Amygdala (tissue), 56 donors: ENCODE measurements at places on chromosomes 12 and 14.

GRCh38 chr12:44369998-44370397, 506.1 kb downstream of the NELL2 start:
- DNase-seq, result no peak

DNA sequence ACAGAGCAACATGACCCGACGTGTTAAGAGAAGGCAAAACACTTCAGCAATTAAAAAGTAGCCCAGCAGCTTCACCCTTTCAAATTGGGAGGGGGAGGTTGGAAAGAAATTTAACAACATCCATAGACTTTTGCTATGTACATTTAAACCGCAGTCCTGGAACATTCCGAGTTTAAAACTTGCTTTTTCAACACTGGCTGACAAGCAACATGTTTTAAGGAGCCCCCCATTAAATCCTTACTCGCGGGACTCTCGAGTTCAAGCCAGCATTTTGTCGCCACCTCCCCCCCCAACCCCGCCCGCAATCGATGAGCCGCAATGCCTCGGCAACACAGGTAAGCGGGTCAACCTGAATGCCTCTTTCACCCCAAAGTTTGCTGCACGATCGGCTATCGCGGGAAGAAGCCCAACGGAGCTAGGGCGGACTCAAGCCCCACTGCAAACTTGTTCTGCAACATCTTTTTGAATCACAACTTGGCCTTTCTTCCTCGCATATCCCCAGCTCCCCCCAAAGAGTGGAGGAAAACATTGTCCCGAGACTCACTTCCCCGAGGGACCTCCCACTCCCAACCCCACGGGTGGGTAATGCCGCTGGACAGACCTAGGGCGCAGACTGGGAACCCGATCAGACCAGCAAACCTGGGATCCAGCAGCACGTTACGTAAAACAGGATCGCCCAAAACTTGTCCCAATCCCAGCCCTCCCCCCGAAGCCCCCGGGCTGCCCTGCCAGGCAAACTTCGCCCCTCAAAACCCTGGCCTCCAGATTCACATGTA, 777 bp downstream of the ZFP36L1 start:
- DNase-seq, result no peak

DNA sequence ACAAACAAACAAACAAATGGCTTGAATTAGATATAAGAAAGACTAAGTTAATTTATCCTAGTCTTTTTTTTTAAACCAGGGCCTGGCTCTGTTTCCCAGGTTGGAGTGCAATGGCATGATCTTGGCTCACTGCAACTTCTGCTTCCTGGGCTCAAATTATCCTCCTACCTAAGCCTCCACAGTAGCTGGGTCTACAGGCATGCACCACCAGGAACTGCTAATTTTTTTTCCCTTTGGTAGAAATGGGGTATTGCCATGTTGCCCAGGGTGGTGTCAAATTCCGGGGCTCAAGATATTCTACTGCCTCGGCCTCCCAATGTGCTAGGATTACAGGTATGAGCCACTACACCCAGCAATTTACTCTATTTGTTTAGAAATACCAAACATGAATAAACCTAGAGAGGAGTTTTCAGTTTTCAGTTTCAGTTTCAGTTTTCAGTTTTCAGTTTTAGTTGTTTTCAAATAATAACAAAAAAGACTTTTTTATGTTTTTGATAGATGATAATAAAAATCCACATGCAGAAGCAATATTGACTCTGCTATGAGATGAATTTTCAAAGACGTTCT, 817.0 kb downstream of the FLRT2 start:
- no peak for DNase-seq

- no peak for DNase-seq
Measured at GRCh38 chr12:117583677-117584225, 222.3 kb upstream of the NOS1 start.

GRCh38 chr12:131950182-131950913, 606 bp downstream of the EP400 start:
- DNase-seq, result no peak

- no peak for DNase-seq
Measured at GRCh38 chr12:65415826-65416225, 137.3 kb downstream of the MSRB3 start.

DNA sequence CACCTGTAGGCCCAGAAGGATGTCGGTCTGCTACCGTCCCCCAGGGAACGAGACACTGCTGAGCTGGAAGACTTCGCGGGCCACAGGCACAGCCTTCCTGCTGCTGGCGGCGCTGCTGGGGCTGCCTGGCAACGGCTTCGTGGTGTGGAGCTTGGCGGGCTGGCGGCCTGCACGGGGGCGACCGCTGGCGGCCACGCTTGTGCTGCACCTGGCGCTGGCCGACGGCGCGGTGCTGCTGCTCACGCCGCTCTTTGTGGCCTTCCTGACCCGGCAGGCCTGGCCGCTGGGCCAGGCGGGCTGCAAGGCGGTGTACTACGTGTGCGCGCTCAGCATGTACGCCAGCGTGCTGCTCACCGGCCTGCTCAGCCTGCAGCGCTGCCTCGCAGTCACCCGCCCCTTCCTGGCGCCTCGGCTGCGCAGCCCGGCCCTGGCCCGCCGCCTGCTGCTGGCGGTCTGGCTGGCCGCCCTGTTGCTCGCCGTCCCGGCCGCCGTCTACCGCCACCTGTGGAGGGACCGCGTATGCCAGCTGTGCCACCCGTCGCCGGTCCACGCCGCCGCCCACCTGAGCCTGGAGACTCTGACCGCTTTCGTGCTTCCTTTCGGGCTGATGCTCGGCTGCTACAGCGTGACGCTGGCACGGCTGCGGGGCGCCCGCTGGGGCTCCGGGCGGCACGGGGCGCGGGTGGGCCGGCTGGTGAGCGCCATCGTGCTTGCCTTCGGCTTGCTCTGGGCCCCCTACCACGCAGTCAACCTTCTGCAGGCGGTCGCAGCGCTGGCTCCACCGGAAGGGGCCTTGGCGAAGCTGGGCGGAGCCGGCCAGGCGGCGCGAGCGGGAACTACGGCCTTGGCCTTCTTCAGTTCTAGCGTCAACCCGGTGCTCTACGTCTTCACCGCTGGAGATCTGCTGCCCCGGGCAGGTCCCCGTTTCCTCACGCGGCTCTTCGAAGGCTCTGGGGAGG, at the start of gene LTB4R:
LTB4R (plus strand) TSS at position 857 of the 959 bp plus-strand sequence. CDS start 4,150 bp downstream, outside the sequence.
- peak; percentile 60 for DNase-seq

- no peak for DNase-seq
Measured at GRCh38 chr12:65155784-65156183, 13.6 kb upstream of the LEMD3 start.

DNA sequence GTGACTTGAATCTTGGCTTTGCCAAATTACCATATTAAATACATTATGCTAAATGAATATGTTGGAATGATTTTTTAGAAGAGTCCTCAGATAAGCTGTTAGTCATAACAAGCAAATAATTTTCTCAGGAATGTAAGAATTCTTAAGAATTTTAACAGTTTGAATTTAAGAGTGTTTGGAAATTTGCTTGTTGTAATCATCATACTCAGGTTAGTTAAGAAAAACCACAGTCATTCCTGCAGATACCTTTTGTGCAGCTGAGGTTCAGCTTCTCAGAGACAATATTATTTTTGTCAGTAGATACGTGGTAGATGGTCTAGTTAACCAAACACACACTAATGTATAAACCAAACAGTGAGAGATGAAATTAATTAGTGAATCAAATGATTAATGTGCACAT, 8.9 kb downstream of the WNK1 start:
- no peak for DNase-seq

DNA sequence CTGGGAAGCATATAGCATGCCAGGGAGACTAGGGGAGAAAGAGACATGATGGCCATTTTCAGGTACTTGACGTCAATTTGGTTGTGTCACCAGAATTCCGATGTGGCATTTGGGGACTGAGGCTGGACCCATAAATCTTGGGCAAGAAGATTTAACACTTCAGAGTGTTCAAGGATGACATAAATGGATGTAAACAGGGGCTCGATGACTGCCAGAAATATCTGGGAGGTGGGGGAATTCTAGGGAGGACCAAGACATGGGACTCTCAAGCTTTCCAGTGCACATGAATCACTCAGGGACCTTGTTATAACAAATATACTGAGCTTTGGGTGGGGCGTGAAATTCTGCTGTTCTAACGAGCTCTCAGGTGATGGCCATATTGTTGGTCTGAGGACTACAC, 17.8 kb downstream of the HAL start:
- no peak for DNase-seq

DNA sequence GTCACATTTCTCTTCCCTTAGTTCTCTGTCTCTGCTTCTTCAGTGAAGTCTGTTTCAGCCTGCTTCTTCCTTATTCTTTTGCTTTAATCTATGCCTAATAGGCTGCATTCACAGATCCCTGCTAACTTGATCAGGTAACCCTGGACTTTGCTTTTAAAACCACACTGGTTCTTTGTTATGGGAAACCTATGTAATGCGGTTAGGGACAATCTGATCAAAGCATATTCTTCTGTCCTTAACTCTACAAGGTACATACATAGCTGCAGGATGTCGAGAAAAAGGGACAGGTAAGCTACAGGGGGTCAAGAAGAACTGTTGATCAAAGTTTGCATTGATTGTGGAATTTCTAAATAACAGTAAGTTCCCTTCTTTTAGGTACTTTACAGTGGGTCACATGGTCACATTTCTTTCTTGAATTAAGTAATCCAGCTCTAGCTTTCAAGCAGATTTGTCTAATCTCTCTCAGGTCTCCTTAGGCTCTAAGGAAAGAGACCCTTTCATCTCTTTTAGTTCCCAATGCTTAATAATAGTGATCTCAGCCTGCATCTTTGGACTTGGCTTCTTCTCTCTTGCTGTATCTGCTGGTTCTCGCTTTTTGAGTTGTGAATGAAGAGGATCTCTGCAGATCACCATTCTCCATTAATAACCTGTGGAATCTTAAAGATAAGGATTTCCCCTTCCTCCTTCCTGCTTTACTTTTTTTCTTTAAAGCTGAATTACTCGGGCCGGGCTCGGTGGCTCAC, 3.8 kb downstream of the COPZ1 start:
- no peak for DNase-seq

- no peak for DNase-seq
Measured at GRCh38 chr12:52319097-52319496, 2.1 kb downstream of the KRT83 start.

DNA sequence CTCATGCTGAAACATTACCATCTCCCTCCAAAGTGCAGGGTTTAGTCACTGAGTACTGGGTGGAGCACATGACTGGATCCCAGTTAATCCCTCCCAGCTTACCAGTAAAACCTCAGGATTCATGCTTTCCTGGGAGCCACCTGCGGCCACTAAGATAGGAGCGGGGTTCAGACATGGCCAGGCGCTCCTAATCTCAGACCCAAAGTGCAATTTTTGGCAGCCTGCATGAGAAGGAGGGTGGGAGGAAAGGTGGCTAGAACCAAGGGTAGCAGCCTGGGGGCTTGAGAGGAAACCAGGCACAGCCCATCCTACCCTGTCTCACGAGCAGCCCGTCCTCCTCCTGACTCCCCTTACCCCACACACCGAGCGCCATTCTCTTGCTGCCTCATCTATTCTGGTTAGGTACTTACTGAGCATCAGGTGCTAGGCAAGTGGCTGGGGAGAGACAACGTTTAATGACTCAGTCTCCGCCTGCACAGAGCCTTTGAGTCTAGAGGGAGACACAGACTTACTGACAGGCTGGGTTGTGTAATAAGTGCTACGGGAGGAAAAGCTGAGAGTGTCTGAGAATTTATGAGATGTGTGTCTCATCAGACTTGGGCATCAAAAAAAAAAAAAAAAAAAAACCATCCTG, 9.9 kb downstream of the GPRC5A start:
- DNase-seq, result peak; percentile 8

GRCh38 chr14:104928391-104929133, 3.9 kb downstream of the PLD4 start:
- DNase-seq, result no peak

DNA sequence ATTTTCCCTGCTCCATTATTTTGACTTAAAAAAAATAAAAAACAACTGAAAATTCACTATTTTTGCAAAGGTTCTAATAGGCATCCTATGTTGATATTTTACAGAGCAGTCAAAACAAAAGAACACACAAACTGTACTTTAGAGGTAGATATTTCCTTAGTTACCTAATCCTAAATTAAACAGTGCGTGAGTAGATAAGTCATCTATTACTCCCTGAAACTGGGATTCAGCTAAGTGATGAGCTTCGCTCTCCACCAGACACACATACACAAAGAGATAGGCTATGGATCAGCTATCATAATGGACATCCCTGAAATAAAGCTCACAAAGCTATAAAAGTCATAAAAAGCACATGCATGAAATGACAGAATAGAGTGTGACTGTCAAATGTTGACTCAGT, 398.7 kb downstream of the SOX5 start:
- no peak for DNase-seq

DNA sequence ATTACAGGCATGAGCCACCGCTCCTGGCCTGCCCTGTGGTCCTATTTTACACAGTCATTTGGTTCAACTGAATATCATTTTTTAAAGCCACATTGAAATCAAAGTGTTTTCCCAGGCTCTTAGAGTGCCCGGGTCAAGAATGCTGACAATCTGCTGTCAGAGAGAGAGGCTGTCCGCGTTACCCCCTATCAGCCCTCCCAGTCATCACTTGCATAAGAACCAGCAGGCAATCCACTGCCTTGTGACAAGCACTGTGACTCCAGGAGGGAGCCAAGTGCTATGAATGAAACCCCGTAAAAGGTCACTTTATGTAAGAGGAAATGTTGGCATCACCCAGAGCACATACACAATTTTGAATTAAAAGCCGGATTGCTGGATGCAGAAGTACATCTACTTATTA, 13.5 kb downstream of the PHLDA1 start:
- no peak for DNase-seq

DNA sequence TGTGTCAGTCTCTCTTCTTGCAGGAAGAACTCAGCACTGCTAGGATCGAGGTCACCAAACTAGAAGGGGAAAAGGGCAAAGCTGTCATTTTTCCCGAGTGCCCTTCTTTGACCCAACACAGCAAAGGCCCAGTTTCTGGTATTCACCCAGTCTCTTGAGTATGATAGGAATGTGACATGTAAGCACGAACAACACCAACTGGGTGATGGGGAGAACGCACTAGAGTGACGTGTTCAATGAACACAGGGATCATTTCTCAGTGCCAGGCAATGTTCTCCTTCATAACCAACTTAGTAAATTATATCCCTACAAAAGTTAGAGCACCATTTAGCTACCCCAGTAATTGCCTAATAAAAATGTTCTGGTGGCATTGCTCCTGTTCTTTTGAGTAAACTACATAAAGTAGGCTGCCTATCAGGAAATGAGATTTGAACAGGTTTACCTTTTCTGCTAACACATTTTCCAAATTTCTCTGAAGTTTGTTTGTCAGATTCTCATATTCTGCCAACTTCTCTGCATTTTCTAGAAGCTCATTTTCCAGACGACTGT, 64.5 kb downstream of the NIN start:
- no peak for DNase-seq
